Right atrium auricular region (tissue), 2 donors: ENCODE measurements at places on chromosomes 6 and 20.

DNA sequence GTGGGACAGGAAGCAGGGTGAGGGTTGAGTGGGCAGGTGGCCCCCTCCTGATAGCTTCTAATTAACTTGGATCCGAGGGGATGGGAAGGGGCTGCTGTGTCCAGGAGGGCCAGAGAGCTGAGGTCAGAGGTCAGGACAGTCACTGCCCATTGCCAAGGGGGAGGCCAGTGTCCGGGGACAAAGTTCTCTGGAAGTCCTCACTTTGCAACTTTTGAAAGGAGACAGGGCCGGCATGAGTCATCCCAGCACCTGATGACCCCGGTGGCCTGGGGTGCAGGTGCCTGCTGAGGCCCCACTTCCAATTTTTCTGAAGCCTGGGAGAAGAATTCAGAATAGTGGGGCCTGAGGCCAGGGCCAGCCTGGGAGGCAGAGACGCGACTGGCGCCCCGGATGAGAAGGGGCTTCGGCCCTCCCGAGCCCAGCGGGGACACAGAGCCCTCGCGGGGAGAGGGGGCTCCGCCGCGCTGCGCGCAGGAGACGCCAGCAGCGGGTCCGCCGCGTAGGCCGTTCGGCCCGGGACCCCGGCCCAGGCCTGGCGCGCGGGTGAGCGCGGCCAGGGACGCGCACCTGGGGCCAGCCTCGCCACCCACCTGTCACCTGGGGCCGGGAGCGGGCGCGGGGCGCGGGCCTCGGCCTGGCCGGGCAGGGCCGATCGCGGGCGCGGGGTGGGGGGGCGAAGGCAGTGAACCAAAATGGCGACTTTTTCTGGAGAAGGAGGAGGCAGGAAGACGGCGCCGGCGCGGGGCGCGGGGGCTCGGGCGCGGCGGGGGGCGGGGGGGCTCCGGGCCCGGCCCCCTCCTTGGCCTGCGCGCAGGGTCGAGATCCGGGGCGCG lies 586 bp downstream of the ZNF512B start:
- DNase-seq: peak; percentile 58

DNA sequence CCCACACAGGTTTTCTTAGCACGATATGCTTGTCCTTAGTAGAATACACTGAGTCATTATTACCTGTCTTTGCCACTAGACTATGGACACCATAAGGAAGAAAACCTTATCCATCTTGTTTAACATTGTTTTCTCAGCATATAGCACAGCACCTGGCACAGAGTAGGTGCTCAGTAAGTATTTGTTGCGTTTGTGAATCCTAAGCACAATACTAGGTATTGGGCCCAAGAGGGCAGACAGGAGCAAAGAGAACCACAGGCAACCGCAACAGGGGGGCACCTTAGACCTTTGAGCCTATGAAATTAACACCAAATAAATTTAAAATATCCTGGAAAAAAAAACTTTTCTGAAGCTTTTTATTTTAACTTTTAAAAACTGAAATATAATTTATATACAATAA lies 3.7 kb upstream of the NCOA6 start:
- DNase-seq: no peak

DNA sequence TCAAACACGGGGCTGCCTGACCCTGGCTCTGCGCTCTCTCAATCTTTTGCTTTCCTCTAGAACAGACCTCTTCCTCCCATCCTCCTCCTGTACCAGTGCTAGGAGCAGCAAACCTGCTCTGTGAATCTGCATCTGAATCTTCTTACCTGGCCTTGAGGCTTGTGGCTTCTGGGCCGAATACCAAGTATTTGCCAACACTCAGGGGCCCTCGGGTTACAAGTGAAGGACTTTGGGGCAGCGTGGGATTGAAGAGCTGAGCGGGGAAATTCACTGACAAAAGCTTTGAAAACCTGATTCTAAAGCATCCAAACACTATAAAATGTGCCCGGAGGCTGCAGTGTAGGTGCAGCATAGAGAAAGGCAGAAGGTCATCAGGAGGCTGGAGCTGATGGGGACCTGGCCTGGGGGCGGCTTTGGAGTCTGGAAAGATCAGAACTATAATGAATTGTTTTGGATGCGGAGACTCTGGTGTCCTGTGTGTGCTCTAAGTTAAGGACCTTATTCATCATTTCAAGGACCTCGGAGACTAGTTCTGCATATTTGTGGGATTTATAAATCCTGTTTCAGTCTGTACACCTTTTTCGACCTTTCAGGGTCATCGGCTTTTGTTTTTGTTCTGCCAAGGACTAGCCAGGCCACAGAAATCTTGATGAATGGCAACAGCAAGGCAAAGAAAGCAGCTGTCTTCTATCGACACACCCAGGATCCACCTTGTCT lies 16.4 kb upstream of the IGF2R start:
- no peak for DNase-seq

DNA sequence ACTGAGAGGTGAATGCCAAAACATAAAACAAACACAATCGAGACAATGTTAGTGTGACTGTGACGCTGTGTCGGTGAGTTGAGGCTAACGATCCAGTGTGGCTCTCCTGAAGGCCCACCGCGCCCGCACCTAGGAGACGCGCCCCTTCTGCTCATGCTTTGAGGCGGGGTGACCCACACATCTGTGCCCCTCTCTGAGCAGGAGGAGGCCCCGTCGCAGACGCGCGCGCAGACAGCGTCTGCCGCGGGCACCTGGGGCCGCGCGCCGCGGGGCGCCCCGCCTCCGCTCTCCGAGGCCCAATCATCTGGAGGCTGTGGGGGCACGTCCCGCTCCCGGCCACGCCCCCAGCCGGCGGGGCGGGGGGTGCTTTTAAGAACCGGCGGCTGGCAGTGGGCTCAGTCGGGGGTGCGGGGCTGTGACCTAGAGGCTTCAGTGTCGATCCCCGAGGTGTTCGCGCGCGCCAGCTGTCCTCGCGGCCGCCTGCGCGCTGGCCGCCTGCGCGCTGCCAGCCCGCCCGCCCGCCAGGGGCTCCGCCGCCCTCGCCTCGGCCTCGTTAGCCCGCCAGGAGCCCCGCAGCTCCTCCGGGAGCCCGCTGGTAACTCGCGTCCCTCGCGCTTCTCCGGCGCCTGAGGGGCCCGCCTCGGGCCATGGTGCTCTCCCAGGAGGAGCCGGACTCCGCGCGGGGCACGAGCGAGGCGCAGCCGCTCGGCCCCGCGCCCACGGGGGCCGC lies at the start of gene SLC16A10:
SLC16A10 (plus strand) TSS at position 398 of the 730 bp plus-strand sequence; CDS start at position 648, 250 bp downstream.
- peak; percentile 70 for DNase-seq

- DNase-seq: no peak
Observed at GRCh38 chr6:6390849-6391602, 70.6 kb upstream of the F13A1 start.

- DNase-seq: no peak
Observed at GRCh38 chr6:117548797-117549301, 53.5 kb downstream of the GOPC start.

GRCh38 chr6:10421921-10422736 lies 7.3 kb upstream of the TFAP2A start:
- no peak for DNase-seq

DNA sequence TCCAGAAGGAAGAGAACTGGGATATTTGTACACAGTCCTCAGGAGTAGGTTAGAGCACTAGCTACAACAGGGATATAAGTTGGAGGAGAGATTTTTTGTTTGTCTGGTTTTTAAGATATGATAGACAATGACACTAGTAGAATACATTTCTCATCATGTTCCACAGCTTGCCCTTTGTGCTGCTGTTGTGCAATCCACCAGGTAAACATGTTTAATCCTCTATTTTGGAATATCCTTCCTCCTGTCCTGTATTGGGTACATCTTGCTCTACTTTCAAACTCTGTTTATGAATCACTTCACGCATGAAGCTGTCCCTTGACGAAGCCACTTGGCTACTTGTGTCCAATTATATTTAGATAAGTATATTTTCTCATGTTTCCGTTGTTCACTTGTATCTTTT lies 153.6 kb upstream of the TENT5A start:
- no peak for DNase-seq
